ENCODE measurements at places on chromosomes 2 and 18.

DNA sequence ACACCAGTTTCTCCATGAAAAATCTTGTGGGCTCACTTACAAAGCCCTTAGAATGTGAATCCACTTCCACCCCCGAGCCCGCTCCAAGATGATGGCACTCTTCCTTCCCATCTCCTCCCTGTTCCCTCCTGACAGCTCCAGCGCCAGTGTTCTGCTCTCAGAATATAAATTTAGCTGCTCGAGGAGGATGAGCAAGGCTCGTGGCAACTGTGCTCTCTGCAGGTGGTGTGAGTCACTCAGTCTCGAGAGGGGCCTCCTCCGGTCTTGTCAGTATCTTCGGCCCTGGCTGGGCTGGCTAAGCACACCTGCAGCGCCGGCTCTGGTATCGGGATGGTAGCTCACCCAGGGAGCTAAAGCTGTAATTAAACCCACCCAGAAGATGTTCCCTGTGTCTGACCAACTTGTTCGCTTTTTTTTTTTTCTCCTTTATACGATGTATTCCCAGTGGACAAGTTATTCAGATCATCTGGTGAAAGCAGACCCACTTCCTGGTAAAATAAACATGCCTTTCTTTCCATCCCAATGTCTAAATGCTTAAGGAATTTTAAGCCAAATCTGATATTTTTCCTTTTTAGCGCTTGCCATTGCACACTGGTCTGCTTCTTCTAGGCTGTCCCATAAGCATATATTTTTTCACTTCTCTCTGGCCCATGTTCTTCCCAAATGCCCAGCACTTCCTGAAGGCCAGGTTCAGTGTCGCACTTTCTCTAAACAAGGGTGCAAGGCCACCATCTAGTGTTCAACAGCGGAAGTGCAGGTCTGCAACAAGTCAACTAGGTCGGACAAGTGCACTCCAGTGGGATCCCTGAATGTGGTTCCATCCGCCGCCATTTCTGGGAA is 31.4 kb upstream of the YPEL5 start:
- peak; percentile 67 for DNase-seq

GRCh38 chr2:71802556-71802955 is 345.1 kb downstream of the CYP26B1 start:
- no peak for DNase-seq

- no peak for DNase-seq
Observed at GRCh38 chr2:68878753-68879152, 7.6 kb upstream of the BMP10 start.

DNA sequence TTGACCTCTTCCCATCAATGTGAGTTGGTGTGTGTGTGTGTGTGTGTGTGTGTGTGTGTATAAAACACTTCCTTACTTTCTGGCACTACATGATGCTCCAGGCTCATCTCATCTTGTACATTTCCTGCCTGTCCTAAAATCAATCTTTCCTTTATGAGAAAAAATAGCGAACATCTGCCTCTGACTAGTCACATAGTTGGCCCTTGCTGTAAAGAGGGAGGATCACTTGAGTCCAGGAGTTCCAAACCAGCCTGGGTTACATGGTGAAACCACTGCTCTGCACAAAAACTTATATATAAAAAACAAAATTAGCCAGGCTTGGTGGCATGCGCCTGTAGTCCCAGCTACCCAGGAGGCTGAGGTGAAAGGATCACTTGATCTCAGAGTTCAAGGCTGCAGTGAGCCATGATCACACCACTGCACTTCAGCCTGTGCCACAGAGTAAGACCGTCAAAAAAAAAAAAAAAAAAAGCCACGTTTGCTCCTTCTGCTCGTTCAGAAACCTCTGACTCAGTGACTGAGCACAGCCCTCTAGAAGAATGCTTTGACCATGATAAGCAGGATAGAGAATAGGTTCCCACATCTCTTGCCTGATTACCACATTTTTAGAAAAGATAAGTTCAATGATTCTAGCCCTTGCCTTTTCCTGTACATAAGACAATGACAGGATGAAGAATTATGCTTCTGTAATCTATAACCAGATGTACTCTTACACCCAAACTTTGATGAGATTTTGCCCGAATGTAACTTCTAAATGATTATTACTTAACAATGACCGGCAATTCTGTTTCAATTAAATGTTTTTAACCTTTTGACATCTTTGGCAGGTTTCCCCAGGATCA is 45.2 kb upstream of the ST3GAL5 start:
- DNase-seq: no peak

DNA sequence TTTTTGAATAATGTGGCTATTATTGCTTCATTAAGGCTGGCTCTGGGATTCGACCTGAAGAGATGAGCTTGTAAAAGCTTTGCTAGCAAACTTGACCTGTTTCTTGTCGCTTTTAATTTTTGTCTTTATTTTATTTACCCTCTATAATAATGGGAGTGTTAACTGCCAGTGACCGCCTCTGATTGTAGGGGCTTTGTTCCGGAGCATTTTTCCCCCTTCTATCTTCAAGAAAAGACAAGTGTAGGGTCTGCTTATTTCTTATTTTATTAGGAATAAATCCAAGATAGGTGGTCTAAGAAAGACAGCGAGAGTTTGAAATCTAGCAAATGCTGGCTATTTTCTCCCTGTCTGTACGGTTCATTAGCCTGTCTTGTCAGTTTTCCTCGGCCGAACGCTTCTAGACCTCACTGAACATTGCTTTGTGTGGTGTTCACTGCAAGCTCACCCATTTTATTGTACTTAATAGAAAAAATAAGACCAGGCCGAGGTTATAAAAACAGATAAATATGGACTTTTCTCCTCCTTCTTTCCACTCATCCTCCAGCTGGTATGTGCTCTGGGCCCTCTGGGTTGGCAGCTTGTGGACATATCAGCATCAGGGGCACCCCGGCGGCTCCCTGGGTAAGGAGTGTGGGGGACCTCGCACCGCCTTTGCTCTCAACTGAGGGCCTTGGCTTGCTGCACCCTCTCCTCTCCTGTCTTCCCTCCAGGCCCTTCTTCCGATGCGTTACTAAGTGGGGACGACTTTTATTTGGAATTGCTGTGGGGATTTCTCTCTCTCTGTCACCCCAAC is 8.5 kb downstream of the MEIS1 start:
- DNase-seq: no peak

DNA sequence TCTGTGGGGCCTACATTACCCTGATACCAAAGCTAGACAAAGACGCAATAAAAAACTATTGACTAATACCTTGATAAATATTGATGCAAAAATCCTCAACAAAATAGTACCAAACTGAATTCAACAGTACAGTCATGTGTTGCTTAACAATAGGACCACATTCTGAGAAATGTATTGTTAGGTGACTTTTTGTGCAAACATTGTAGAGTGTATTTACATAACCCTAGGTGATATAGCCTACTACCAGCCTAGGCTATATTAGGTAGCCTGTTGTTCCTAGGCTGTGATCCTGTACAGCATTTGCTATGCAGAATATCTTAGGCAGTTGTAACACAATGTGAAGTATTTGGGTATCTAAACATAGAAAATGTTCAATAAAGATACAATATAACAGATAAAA is 36.7 kb downstream of the CCDC138 start:
- no peak for DNase-seq

DNA sequence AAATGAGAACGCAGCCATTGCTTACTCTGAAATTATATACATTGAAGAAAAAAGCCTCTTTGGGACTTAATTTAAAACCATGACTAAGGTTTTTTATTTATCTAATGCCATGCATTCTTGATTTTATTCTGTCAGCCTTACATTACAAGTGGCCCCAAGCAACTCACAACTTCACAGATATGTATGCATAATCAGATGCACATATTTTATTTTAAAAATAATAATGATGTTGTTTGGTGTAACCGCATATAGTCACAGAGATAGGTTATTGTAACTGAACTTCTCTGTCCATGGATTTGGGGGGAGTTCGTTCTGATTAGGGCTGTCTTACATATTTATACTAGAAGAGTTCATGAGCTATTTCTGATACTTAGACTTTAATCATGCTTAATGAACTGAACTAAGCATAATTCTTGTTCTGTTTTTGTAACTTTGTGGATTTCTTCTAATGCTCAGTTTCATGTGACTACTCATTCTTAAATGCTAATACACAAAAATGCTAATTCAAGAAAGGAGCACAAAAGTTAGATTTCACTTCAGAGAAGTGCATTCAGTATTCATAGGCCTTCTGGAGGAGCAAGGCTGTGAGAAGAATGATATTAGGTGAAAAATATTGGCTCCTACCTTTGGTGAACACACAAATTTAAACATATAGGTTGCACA is 26.2 kb downstream of the MEIS1 start:
- DNase-seq: no peak

GRCh38 chr18:37309059-37309458 is 256.5 kb downstream of the CELF4 start:
- DNase-seq: no peak

Measured in stimulated activated naive CD8-positive, alpha-beta T cell treated with anti-CD3 and anti-CD28 coated beads, Interleukin-15, amount 100 ng/mL, for 72 hours (primary cell).